ENCODE measurements at places on chromosomes 4 and X. TPM values are rescaled to one million over a fixed set of nuclear protein-coding genes. Genes with fewer than 3 reads are reported as not detected.
A peak's percentile ranks its signal among the peaks of the same experiment; 100 is the strongest.

GRCh38 chrX:71618303-71618721 is at the start of gene CXCR3:
CXCR3 (minus strand) TSS chrX:71618511; CDS start chrX:71618449, 62 bp downstream.
- H3K27me3 ChIP-seq, result no peaks in the 10 kb centered on the region
- H3K36me3 ChIP-seq, result peaks cover 17% of the 10 kb centered on the region
- H3K4me3 ChIP-seq, result peak within 1 kb of the TSS; percentile 71
- peak within 1 kb of the TSS; percentile 96 for H3K27ac ChIP-seq
- peaks cover 74% of the 10 kb centered on the region for H3K4me1 ChIP-seq

- H3K36me3 ChIP-seq, result peaks cover 11% of the 10 kb centered on the region
- no peaks in the 10 kb centered on the region for H3K27me3 ChIP-seq
- H3K4me3 ChIP-seq, result peak overlapping the region; percentile 90
- peaks cover 14% of the 10 kb centered on the region for H3K4me1 ChIP-seq
These were observed 36.9 kb downstream of the NLGN3 start for GRCh38 chrX:71181558-71181909.

- no peak for DNase-seq
- H3K4me1 ChIP-seq, result no peaks in the 10 kb centered on the region
- no peaks in the 10 kb centered on the region for H3K36me3 ChIP-seq
- H3K27ac ChIP-seq, result no peak overlapping the region
These were observed 14.3 kb downstream of the ABLIM2 start for GRCh38 chr4:8144359-8144758.

- H3K4me3 ChIP-seq, result no peak overlapping the region
- H3K4me1 ChIP-seq, result no peaks in the 10 kb centered on the region
- H3K36me3 ChIP-seq, result no peaks in the 10 kb centered on the region
- H3K27ac ChIP-seq, result no peak overlapping the region
- no peaks in the 10 kb centered on the region for H3K27me3 ChIP-seq
- no peak for DNase-seq
These were observed 94.4 kb downstream of the TMEM144 start for GRCh38 chr4:158304694-158305093.

DNA sequence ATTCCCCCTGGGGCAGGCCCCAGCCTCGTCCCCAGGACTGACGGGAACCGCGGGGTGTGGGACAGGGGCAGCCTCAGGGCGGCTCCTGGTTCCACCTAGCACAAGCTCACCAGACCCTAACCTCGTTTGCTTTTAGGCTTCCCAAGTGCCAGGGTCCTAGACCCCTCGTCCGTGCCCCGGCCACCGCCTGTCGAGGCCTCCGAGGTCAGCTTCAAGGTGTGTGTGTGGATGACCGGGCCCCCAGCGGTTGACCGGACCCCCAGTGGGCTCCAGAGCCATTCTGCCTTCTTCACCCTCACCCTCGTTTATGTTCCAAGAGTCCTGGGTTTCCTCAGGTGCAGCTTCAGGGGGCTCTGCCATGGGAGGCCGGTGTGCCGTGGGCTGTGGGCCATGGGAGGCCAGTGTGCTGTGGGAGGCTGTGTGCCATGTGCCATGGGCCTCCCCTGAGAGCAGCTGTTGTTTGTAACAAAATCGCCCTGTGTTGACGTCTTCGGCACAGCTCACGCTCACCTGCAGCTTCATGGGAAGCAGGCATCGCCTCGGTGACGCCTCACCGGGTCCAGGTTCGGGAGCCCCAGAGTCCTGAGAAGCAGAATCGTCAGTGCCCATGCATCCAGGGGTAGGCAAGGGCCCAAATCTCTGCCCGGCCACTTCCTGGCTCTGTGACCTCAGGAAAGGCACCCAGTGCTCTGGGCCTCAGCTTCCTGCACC is 43.0 kb upstream of the HMX1 start:
- H3K4me3 ChIP-seq, result no peak overlapping the region
- H3K4me1 ChIP-seq, result peaks cover 2% of the 10 kb centered on the region
- H3K27me3 ChIP-seq, result peaks cover 3% of the 10 kb centered on the region
- no peak overlapping the region for H3K27ac ChIP-seq
- DNase-seq, result no peak

DNA sequence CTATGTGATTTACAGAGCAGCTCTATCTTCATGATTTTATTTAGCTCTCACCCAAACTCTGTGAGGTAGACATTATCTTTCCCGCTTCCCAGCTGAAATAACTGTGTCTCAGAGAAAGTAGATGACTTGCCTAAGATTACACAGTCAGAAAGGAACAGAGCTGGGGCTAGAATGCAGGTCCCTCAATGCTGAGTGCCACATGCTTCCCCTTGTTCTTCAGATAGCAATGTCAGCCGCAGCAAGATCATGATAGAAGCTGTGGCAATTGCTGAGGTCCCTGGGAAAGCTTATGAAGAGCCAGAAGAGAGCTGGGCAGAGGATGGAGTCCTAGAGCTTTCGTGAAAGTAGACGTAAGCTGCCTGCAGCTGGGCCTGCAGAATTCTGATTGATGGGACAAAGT is 11.1 kb upstream of the GABRE start:
- no peaks in the 10 kb centered on the region for H3K36me3 ChIP-seq
- peaks cover 4% of the 10 kb centered on the region for H3K27me3 ChIP-seq
- H3K4me3 ChIP-seq, result no peak overlapping the region
- H3K27ac ChIP-seq, result no peak overlapping the region
- DNase-seq, result no peak

DNA sequence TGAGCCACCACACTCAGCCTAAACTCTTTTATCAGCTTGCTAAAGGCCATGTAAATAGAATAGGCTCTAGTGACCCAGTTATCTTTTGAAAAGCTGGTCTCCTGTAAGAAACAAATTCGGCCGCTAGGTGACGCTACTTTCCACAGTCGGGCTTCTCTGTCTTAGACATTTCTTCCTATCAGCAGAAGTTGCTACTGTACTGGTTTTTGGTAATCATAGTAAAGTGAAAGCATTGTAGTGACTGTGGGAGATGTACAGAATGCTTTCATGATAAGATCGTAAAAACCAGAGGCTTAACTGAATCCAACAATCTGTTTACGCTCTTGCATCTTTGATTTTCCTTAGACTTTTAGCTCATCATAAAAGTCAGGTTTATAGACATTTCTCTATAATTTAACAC is 82.6 kb downstream of the GK start:
- no peak overlapping the region for H3K27ac ChIP-seq
- H3K4me1 ChIP-seq, result peaks cover 11% of the 10 kb centered on the region
- H3K36me3 ChIP-seq, result peaks cover 1% of the 10 kb centered on the region
- no peak overlapping the region for H3K4me3 ChIP-seq

DNA sequence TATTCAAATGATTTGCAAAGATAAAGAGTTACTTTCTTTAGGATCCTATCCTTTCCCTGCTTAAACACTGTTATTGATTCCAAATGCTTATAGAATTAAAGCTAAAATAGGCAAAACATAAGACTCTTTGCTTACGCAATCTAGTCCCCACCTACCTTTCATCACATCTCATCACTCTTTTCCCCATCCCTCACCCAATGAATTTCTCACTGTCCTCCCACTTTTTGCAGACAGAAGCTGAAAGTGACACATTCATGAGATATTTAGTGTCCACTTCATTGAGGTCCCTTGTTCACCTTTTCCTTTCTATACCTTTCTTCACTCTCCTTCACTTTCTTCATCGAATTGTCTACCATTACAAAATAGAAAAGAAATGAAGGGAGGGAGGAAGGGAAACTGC is 424 bp downstream of the SATL1 start:
- H3K4me1 ChIP-seq, result peaks cover 7% of the 10 kb centered on the region
- H3K4me3 ChIP-seq, result peak overlapping the region; percentile 39
- peaks cover 2% of the 10 kb centered on the region for H3K36me3 ChIP-seq
- H3K27me3 ChIP-seq, result peaks cover 14% of the 10 kb centered on the region
- no peak overlapping the region for H3K27ac ChIP-seq

GRCh38 chrX:83469551-83469950 is 38.5 kb upstream of the POU3F4 start:
- no peaks in the 10 kb centered on the region for H3K36me3 ChIP-seq
- H3K4me1 ChIP-seq, result no peaks in the 10 kb centered on the region
- peak; percentile 9 for DNase-seq
- H3K4me3 ChIP-seq, result no peak overlapping the region
- H3K27ac ChIP-seq, result no peak overlapping the region

GRCh38 chr4:75345423-75345822 is 168.8 kb downstream of the RCHY1 start:
- H3K27ac ChIP-seq, result no peak overlapping the region
- DNase-seq, result no peak
- peaks cover 3% of the 10 kb centered on the region for H3K27me3 ChIP-seq
- no peaks in the 10 kb centered on the region for H3K36me3 ChIP-seq
- H3K4me1 ChIP-seq, result no peaks in the 10 kb centered on the region
- H3K4me3 ChIP-seq, result no peak overlapping the region

GRCh38 chr4:181194096-181194495 is 1049.1 kb upstream of the TENM3 start:
- H3K27ac ChIP-seq, result no peak overlapping the region
- no peak overlapping the region for H3K4me3 ChIP-seq
- no peak for DNase-seq
- H3K36me3 ChIP-seq, result no peaks in the 10 kb centered on the region
- no peaks in the 10 kb centered on the region for H3K27me3 ChIP-seq

DNA sequence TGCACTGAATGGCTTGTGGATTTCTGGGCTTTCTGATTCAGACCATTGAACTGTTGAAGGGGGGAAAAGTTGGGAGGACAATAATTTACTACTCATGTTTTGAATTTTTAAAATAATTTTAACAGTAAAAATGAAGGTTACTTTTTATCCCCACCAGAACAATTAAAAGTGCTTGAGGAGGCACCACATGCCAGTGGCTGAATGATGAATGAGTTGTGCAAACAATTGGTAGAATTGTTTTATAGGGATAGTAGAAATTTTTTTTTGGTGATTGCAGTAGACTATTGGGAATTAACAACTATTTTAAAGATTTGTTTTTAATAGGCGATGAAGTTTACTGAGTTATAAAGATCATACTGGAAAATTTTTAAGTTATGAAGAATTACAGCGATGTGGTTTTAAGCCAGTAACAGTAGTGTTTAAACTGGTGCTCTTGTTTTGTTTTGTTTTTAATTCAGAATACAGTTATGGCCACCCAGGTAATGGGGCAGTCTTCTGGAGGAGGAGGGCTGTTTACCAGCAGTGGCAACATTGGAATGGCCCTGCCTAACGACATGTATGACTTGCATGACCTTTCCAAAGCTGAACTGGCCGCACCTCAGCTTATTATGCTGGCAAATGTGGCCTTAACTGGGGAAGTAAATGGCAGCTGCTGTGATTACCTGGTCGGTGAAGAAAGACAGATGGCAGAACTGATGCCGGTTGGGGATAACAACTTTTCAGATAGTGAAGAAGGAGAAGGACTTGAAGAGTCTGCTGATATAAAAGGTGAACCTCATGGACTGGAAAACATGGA is 2.7 kb downstream of the REST start:
- no peaks in the 10 kb centered on the region for H3K27me3 ChIP-seq
- peak overlapping the region; percentile 95 for H3K27ac ChIP-seq
- peaks cover 57% of the 10 kb centered on the region for H3K4me1 ChIP-seq
- peaks cover 18% of the 10 kb centered on the region for H3K36me3 ChIP-seq
- peak; percentile 13 for DNase-seq
- peak overlapping the region; percentile 92 for H3K4me3 ChIP-seq

DNA sequence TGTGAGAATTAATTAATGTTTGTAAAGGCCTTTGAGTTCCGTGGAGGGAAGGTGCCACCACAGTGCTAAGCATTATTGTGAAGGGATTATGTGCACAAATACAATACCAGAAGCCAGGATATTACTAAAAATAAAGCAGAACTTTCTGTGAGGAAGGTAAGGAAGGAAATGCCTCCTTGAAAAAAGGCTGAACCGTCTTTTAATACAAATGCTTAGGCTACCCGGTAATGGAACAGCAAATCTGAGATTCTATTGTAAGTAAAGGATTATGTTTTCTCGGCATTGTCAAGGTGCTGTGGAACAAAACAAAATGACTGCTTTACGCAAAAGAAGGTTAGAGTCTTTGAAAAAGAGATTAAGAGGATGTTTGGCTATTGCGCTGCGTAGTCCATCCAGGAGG is 57.9 kb upstream of the SPRY1 start:
- H3K36me3 ChIP-seq, result no peaks in the 10 kb centered on the region
- DNase-seq, result no peak
- no peak overlapping the region for H3K4me3 ChIP-seq

DNA sequence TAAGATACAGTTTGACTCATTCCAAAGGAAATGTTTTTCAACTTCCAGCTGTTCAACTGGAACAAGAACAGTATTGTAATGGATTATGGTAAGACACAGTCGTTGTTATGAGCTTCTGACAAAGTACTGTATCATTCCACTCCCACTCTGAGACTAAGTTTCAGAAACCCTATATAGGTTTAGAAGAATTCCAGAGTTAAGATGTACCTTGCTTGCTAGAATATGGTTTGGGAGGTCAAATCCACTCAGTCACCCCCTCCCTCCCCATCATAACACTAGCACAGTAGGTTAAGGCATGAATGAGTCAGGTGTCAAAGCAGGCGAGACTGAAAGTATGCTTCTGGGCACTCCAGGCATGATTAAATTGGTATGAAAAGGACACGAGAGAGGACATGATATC is 339.7 kb downstream of the DMD start:
- no peaks in the 10 kb centered on the region for H3K27me3 ChIP-seq
- no peak overlapping the region for H3K4me3 ChIP-seq
- H3K36me3 ChIP-seq, result no peaks in the 10 kb centered on the region
- no peaks in the 10 kb centered on the region for H3K4me1 ChIP-seq

- no peak for DNase-seq
- no peak overlapping the region for H3K4me3 ChIP-seq
- H3K27me3 ChIP-seq, result no peaks in the 10 kb centered on the region
- H3K27ac ChIP-seq, result no peak overlapping the region
- H3K4me1 ChIP-seq, result no peaks in the 10 kb centered on the region
These were observed 172.8 kb upstream of the APOOL start for GRCh38 chrX:84830836-84831235.

DNA sequence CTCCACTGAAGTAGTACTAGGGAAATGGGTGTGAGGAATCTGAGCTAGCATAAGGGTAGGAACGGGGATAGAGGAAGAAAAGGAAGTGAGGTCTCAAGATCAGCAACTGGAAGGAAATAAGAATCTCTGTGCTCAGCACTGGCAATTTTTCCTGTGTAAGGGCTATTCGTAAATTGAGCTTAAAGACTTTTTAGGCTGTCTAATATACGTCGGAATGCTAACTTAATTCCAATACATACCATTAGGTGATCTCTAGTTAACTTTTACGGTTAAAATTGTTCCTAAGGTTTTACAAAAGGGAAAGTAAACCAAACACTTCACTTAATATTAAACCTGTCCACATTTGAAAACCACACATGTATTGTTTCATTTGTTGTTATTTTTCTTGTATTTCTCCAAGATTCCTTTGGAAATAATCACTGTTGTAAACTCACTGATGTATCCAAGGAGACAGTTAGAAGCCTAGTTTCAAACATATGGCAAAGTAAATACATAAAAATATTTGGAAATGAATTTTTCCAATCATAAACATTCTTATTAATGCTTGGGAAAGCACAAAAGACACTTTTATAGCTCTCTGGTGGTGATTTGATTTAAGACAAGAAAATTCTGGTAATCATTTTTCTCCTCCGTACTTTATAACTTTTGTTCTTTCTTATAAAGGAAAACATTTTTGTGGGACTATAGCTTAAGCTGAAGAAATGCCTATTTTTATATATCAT is 28.1 kb upstream of the HPGDS start:
- peaks cover 16% of the 10 kb centered on the region for H3K27me3 ChIP-seq
- no peaks in the 10 kb centered on the region for H3K4me1 ChIP-seq
- no peaks in the 10 kb centered on the region for H3K36me3 ChIP-seq
- no peak overlapping the region for H3K4me3 ChIP-seq
- DNase-seq, result no peak

Gene SHOX
- not detected for total RNA-seq

Gene PNMA6A
- 0.95 TPM for total RNA-seq

Gene TMEM31
- 0.31 TPM for total RNA-seq

Gene WDFY3
- total RNA-seq, result 1.2 TPM

Gene GATA1
- total RNA-seq, result not detected

Gene DNAAF6
- not detected for total RNA-seq

Gene FAM241A
- total RNA-seq, result 2.2 TPM

Gene JCHAIN
- total RNA-seq, result not detected

Gene CXCL11
- not detected for total RNA-seq

Gene RAI2
- total RNA-seq, result 0.59 TPM

Gene COL4A6
- total RNA-seq, result not detected
